Activated CD4-positive, CD25-positive, alpha-beta regulatory T cell (primary cell): ENCODE measurements at places on chromosomes 16 and 17.

- no peak for DNase-seq
These were observed 12.1 kb downstream of the NDEL1 start for GRCh38 chr17:8447799-8448198.

GRCh38 chr16:56462064-56462796 is 10.9 kb downstream of the OGFOD1 start:
- no peak for DNase-seq

- no peak for DNase-seq
These were observed 312.0 kb upstream of the CA10 start for GRCh38 chr17:52470553-52470952.

GRCh38 chr17:66929591-66929990 is 34.9 kb upstream of the CACNG4 start:
- DNase-seq = no peak

- DNase-seq = no peak
These were observed 8.4 kb upstream of the MED9 start for GRCh38 chr17:17468217-17469010.

DNA sequence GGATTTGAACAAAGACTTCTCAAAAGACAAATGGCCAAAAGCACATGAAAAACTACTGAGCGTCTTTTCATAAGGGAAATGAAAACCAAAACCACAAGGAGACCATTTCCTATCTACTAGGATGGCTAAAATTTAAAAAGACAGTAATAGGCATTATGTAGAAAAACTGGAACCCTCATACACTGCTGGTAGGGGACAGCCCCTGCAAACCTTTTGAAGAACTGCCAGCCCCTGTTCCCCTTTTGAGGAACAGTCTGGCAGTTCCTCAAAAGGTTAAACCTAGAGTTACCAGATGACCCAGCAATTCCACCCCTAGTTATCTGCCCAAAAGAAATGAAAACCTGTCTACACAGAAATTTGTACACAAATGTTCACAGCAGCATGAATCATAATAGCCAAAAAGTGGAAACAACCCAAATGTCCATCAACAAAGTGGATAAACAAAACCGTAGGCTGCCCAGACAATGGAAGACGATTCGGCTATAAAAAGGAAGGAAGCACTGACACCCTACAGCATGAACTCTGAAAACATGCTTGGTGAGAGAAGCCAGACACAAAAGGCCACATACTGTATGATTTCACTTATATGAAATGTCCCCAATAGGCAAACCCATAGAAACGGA is 22.9 kb downstream of the CDIP1 start:
- DNase-seq = no peak

DNA sequence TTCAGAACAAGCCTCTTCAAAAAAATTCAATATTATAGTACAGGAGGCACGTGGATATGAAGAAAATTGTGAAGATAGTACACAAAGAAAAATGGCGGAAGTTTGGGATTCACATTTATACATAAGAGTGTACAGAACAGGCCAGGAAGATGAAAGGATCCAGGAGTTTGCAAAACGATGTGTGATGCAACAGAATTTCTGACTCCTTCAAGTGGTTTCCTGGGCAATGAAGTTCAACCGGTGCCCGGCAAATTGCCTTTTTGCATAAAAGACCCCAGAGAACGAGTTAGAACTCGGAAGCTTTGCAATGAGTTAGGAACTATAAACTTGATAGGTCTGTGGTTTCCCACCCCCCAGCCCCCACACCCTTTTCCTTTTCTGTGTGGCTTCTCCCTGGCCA is 189.1 kb downstream of the SALL1 start:
- no peak for DNase-seq

GRCh38 chr17:37305406-37305905 is 70.3 kb upstream of the C17orf78 start:
- no peak for DNase-seq

DNA sequence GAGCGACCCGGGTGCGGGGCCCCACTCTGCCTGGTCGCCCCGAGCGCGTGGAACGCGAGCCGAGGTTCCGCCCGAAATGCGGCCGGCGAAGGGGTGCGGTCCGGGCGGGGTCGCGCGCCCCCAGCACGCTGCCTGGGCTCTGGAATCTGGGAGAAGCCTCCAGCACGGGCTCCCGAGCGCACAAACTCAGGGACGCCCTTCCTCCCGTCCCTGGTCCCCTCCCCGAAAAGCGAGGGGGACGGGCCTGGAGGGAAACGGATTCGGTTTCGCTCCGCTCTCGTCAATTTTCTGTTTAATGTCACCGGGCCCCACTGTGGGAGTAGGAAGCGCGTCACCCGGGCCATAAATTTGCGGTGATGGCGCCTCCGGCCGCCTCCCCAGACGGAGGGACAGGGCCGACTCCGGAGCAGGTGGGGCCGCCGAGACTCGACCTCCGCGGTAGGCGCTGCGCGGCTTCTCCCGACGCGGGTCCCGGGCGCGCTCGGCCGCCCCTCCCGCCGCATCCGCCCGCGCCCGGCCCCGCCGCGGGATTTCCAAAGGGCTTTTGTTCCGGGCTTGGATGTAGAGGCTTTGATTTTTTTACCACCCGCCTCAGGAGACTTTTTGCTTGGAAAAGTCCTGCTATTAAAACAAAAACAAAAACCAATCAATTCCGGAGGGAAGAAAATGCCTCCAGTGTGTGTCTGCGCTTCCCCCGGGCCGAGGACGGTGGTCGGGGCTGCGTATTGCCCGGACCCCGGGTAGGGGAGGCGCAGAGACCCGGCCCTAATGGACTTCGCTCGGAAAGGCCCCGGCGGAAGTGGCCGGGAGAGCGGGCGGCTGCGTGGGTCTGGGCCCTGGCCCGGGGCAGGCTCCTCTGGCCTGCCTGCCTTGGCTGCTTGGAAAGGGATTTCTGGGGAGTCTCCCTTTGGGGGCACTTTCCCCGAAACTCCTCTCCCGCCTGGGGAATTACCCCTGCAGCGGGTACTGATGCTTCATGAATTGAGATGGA is 7.9 kb upstream of the BAHCC1 start:
- no peak for DNase-seq

DNA sequence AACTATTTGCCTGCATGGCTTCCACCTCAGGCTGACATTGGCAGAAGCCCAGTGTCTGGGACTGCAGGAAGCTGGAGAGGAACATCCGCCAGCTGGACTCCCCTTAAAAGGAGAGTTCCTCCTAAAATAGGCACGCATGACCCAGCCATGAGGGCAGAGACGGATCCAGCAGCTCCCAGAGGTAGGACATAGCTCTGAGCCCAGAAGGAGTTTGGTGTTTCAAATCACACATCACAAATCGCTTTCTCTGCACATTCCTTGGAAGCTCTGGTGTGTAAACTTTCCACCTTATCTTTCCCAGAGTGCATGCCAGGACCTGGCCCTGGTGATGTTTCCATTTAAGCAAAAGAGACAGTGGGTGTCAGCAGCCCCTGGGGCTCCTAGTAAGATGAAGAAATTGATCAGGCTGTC is 231.1 kb upstream of the CDH5 start:
- no peak for DNase-seq

- peak; percentile 67 for DNase-seq
These were observed 58.8 kb downstream of the SMG6 start for GRCh38 chr17:2244545-2245525.

GRCh38 chr17:45296003-45296832 is 20.6 kb downstream of the MAP3K14 start:
- no peak for DNase-seq
